ENCODE measurements at places on chromosomes 16 and 17.

DNA sequence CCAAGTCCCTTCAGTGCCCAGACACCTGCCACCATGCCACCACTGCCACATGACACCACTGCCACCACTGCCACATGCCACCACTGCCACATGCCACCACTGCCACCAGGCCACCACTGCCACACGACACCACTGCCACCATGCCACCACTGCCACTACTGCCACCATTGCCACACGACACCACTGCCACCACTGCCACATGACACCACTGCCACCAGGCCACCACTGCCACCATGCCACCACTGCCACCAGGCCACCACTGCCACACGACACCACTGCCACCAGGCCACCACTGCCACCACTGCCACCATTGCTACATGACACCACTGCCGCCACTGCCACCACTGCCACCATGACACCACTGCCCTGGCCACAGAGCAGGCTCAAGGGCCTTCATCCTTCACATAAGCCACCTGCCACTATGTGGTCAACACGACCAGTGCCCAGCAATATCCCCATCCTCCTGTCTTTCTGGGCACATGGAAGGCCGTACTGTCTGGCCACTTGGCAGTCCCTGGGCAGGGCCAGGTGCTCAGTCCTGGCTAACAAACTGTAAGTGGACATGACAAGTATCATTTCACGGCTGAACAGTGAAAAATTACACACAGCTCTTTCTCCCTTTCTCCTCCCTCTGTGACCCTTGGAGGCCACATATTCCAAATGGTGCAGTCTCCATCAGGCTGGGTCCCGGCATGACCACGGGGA is 33.1 kb downstream of the ABR start:
- no peak for DNase-seq

DNA sequence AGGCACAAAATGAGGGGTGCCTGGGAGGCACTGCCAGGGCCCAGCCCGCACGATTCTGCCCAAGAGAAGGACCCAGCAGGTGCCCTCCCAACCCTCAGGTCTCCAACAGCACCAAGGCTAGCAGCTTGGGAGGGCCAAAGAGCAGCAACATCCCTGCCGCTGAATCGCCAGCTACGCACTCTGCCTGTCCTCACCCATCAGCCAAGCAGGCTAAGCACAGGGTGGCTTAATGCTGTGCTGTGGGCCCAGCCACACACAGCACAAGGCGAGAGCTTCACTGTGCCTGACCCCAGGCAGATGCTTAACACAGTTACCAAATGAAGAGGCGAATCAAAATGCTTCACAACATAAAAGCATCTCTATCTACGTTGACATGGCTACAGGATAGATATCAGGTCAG is 10.6 kb upstream of the MRPL38 start:
- DNase-seq, result no peak

DNA sequence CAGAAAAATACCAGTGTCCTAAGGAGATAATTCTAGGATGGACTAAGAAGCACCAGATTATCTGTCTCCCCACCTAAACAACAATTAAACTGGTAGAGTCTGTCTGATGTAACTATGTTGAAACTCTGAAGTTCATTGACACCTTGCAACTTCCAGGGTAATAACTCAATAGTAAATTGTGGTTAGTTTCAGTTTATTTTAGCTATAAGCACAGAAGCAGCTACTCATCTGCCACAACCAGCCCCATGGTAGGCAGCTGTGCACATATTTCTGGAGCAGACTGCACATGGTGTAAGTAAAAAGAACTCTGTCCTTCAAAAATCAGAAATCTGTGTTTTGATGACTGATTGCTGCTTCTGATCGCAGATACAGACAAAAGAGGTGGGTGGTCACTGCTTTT is 852.1 kb downstream of the CDH11 start:
- DNase-seq, result no peak

- no peak for DNase-seq
Observed at GRCh38 chr17:75825149-75825552, 19.1 kb downstream of the UNC13D start.

GRCh38 chr17:19771971-19772630 is 24.0 kb upstream of the ALDH3A1 start:
- peak; percentile 23 for DNase-seq

- no peak for DNase-seq
Observed at GRCh38 chr17:57195785-57196460, 60.4 kb upstream of the MSI2 start.

GRCh38 chr17:28760601-28761562 is 17.1 kb downstream of the TRAF4 start:
- no peak for DNase-seq

- no peak for DNase-seq
Observed at GRCh38 chr16:69762814-69763598, 874 bp downstream of the WWP2 start.

GRCh38 chr17:70772761-70773160 is 603.4 kb downstream of the KCNJ2 start:
- DNase-seq, result no peak

- no peak for DNase-seq
Observed at GRCh38 chr17:48871035-48871550, 21.5 kb upstream of the ATP5MC1 start.

DNA sequence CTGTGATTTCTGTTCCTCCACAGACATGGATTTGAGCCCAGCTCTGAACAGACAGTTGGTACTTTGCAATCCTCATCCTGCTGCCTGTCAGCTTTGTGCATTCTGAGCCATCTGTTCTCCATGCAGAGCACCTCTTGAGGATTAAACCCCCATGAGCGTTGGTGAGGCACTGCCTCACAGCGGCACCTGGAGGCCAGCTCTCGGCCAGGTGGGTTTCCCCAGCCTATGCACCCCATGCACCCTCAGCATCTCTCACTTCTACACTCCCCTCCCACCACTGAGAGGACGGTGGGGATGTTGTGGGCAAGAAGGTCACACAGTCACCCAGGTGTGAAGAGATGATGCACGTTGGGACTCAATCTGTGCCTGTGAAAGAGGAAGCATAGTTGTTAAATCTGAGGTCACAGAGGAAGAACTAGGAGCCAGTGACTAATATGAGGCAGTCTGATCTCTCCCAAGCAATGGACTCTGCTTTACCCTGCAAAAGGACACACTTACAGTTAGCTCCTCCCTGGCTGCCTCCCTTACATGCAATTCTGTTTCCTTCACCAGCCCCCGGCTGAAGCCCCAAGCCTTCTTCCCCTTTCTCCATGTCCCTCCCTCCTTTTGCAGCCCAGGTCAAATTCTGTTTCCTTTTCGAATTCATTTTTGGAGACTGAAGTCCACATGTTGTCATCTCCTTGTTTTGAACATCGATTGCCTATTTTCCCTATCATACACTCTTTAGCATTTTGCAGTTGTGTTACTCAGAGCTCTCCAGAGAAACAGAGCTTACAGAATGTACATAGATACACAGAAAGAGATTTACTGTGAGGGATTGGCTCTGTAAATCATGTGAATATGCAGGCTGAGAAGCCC is 58.5 kb downstream of the HS3ST3B1 start:
- no peak for DNase-seq

GRCh38 chr17:61482467-61482866 is 30.2 kb downstream of the TBX4 start:
- no peak for DNase-seq

GRCh38 chr16:1640261-1640941 is 28.2 kb downstream of the CRAMP1 start:
- no peak for DNase-seq

DNA sequence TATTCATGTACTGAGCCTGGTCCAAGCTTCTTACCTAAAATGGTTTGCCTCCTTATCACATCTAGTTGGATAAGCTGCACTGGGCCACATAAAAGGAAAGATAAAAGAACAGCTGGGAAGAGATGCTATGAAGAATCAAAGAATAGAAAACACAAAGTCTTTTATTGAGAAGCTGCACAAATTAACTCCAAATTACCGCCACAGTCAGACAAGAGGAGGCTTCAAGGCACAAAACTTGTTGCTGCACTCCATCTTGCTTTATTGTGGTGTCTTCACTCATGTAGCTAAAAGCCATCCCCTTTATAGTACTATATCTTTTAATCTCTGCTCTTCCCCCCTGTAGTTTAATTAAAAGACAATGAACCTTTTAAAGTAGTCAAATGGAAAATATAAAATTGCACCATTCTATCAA is 330.6 kb upstream of the PMFBP1 start:
- no peak for DNase-seq

DNA sequence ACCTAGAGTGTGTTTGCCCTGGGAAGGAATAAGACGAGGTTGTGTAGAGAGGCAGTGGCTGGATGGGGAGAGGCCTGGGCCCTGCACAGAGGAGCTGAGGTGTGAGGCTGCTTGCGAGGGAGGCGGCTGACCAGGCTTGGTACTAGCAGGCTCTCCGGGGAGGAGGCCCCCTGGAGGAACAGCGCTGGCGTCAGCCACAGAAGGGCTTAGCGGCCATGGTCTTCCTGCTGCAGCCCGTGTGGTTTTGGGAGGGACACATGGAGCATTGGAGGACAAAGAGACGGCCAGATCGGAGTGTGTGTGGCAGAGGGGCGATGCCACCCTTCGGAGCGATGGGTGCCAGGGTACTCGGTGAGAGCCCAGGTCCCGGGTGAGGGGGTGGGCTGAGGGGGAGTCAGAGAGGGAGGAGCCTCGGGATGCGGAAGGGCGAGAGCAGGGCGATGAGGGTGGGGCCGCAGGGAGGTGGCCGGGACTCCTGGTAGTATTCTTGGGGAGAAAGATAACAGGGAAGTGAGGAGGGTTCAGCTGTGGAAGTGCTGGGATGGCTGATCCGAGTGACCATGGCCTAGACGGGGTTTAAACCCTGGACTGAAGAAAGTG is 8.3 kb downstream of the BANP start:
- no peak for DNase-seq

DNA sequence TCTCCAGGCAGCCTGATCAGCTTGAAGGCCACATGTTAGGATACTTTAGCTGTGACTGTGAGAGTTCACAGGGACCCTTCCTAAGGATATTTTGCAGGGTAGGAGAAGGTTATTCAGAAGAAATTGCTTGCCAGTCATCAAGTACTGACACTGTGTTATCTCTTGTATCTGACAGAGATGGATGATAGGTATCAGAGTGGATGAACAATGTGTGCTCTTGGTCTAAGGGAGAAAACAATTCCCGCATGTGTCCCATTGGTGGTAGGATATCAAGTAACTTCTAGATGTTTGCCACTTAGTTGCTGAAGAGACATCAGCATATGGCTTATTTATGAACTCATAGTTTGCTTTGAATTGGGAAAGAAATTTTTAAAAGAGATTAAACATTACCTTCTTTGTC is 219.3 kb downstream of the SPECC1 start:
- no peak for DNase-seq

GRCh38 chr17:41127371-41127770 is 3.4 kb upstream of the KRTAP4-12 start:
- no peak for DNase-seq

GRCh38 chr16:57045694-57046381 is 46.5 kb upstream of the CPNE2 start:
- no peak for DNase-seq

DNA sequence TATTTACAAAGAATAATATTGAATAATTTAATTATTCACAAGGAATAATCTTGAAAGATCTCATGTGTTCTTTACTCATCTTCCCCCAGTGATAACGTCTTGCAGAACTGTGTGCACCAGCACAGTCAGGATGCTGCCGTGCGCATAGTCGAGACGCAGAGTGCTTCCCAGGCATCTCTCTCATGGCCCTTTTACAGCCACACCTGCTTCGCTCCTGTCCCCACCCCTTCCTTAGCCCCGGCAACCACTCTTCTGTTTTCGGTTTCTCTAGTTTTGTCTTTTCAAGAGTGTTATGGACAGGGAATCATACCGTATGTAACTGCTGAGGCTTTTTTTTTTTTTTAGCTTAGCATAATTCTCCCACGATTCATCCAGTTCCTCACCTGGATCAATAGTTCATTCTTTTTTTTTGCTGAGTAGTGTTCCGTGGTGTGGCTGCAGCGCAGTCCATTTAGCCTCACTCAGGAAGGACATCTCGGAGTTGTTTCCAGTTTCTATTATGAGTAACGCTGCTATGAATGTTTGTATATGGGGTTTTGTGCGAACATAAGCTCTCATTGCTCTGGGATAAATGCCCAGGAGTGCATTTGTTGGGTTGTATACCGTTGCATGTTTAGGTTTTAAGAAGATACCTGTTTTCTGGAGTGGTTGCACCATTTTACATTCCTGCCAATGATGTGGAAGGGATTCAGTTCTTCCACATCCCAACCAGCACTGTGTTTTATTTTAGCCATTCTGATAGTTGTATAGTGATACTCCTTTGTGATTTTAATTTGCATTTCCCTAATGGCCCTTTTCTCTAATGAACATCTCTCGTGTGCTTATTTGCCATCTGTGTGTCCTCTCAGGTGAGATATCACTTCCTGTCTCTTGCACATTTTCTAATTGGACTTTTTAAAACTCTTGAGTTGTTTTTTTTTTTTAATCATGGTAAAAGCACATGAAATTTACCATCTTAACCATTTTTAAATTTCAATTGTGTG is 47.6 kb downstream of the SEC14L1 start:
- DNase-seq, result no peak

- DNase-seq, result peak; percentile 23
Observed at GRCh38 chr17:73232587-73233373, 28.9 kb downstream of the CPSF4L start.

- DNase-seq, result peak; percentile 67
Observed at GRCh38 chr17:58328195-58329034, at the start of gene TSPOAP1. TSS of gene TSPOAP1 (minus strand) at chr17:58328795. CDS start at chr17:58327920, 875 bp downstream.

DNA sequence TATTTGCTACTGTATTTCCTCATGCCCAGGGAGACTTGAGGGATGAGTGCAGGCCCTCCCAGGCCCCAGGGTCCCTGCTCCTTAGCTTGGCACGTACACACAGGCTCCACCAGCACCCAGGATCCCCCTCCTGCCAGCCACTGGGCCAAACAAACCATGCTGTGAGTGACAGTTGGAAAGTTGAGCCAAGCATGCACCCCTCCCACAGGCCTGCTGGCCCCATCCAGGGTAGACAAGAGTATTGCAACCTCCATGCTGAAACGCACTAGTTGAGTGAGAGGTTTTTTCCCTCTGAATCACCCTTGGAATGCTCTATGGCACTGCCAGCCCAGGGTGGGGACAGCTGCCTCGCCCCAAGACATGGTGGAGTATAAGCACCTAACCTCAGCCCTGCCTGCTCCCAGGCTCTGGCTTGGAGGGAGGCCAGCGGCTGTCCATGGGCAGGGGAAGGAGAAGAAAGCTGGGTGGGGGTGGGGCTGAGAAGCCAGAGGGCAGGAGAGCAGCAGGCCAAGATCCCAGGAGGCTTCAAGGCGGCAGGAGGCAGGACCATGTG is 49.6 kb downstream of the PITPNM3 start:
- no peak for DNase-seq

DNA sequence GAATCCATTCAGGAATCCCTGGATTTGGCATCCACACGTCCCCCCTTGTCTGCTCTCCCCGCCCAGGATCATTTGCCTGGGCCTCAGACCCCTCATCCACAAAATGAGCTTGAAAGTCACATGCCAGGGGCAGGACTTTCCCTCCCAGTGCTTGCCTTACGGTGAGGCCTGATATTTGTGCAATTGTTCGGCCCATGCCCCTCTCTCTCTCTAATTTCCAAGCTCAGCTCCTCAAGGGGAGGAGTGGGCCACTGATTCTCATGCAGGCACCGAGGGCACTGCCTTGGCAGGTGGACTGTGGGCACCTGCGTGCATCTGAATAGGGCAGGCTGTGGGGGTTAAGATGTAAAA is 267.2 kb upstream of the FOXF1 start:
- no peak for DNase-seq

GRCh38 chr17:41347869-41348760 is 2.5 kb downstream of the KRT33A start:
- no peak for DNase-seq

GRCh38 chr16:88384222-88385111 is 1.7 kb downstream of the ZNF469 start:
- no peak for DNase-seq

GRCh38 chr16:82758904-82759303 is 132.1 kb downstream of the CDH13 start:
- DNase-seq, result no peak

- DNase-seq, result no peak
Observed at GRCh38 chr17:74259667-74260524, 14.1 kb upstream of the DNAI2 start.
